ENCODE measurements at places on chromosomes 6 and 20.

DNA sequence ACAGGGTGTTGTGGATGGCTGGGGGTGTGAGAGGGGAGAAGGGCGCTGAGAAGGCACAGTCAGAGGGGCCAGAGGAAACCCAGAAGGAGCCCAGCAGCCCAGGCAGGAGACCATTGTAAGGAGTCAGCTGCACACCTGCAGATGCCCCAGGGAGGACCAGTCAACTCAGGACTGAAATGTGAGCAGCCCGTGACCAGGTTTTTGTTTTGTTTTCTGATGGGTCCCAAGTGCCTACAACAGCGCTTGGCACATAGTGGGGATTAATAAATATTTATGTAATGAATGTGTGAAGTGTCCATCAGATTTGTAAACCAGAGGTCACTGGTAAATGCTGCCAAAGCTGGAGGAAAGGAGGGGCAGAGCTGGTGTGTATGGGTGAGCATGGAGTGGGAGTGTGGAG, 30.2 kb downstream of the TRAM2 start:
- no peak for DNase-seq

DNA sequence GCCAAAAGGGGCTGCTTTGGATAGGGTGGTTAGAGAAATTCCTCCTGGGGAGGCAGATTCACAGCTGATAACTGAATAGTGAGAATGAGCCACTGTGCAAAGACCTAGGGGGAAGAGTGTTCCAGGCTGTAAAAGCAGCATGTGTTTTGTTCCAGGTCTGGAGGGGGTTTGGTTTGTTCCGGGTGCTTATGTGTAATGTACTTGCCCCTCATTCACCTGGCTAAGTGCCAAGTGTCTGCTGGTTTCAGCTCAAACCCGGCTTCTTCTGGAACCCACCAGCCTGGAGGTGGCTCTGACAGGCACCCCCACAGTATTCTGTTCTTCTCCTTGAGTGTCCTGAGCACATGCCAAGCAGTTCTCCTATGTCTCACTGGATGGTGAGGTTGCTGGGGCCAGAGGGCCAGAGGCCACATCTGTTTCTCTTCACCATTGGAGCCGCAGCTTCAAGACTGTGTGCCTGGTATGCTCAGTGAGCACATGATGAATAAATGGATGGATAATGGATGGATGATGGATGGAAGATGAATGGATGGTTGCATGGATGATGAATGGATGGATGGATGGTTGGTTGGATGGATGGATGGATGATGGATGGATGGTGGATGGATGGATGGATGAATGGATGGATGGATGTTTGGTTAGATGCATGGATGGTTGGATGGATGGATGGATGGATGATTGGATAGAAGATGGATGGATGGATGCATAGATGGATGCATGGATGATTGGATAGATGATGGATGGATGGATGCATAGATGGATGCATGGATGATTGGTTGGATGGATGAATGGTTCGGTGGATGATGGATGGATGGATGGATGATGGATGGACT, 227.6 kb downstream of the BMP7 start:
- peak; percentile 31 for DNase-seq

GRCh38 chr6:70277470-70277869, 25.4 kb downstream of the COL9A1 start:
- peak; percentile 17 for DNase-seq

- no peak for DNase-seq
Measured at GRCh38 chr20:647479-648019, 5.5 kb downstream of the SRXN1 start.

DNA sequence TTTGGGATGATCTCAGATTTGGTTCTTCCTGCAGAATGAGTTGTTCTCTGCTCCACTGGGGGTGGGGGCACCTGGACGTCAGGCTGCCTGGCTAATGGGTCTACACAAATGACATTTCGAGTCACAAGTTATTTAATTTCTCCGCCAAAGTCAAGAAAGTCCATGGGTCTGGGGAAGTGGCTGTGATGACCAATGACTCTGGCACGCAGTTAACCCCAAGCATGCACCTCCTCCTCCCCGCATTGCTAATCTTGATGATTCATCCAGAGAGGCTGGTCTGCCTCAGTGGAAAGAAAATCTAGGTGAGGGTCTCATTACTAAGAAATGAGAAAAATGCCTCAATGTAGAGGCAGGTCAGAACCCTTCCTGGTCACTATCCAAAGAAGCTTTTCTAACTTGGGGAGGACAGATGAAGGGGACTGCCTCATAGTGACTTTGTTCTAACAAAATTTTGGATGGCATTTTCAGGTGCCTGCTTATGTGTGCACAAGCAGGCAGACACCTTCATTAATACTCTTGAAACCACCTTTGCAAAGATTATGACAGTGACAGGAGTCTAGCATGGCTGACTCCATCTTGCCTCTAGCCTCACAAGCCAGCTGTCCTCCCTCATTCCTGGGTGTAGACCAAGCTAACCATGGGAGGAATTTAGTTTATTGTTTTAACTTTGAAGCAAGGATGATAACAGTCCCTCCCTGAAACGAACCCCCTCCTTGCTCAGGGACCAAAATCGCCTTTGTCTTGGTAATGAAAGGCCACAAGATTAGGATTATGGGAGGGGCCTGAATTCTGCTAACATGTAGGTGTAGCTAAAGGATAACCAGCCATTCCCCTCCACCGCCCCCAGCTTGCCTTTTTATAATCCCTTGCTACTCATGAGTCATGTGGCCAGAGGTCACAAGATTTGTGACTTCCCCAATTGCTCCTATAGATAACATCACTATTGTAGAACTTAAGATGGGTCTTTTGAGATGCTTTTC, 98.6 kb upstream of the MRPS10 start:
- peak; percentile 98 for DNase-seq

DNA sequence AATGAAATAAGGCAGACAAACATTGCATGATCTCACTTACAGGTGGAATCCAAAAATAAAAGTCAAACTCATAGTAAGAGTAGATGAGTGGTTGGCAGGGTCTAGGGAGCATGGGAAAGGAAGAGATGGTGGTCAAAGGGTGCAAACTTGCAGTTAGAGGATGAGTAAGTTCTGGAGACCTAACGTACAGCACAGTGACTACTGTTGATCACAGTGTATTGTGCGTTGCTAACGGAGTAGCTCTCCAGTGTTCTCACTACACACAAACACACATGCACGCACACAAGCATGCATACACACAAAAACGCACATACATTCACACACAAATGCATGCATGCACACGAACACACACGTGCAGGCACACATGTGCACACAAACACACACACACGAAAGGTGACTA, 54.9 kb downstream of the LY86 start:
- no peak for DNase-seq

DNA sequence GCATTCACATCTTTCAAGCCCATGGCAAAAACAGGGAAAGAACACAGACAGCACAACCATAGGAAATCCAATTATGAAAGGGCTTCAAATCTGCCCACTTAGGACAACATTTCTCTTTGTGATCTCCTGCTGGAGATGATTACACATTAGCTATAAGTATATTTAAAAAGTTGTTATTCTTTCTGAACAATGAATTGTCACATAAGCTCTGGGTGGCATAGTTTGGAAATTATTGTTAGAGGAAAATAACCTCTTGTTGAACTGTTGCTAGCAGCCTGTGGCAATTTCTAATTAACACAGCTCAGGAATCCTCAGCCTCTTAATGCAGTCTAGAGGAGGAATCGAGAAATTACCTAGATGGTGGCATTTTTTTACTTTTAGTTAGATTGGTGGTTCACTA, 54.9 kb downstream of the BCAS1 start:
- DNase-seq, result no peak

GRCh38 chr20:4074877-4075455, 59.6 kb upstream of the RNF24 start:
- no peak for DNase-seq

All from fibroblast of upper back skin (primary cell).